Adrenal gland (tissue), 19 donors: ENCODE measurements at places on chromosomes 16 and 17. TPM values are rescaled to one million over a fixed set of nuclear protein-coding genes. Genes with fewer than 3 reads are reported as not detected.
A peak's percentile ranks its signal among the peaks of the same experiment; 100 is the strongest.

SHISA9 gene
- 0.09 TPM for total RNA-seq

MAP3K3 gene
- total RNA-seq: 36.9 TPM

CA5A gene
- total RNA-seq: not detected

SRL gene
- total RNA-seq: not detected

CLEC3A gene
- total RNA-seq: not detected

MPO gene
- total RNA-seq: 0.19 TPM

IRX5 gene
- total RNA-seq: 3.3 TPM

TMIGD1 gene
- not detected for total RNA-seq

KRTAP2-3 gene
- total RNA-seq: not detected

MYADML2 gene
- not detected for total RNA-seq

DNA sequence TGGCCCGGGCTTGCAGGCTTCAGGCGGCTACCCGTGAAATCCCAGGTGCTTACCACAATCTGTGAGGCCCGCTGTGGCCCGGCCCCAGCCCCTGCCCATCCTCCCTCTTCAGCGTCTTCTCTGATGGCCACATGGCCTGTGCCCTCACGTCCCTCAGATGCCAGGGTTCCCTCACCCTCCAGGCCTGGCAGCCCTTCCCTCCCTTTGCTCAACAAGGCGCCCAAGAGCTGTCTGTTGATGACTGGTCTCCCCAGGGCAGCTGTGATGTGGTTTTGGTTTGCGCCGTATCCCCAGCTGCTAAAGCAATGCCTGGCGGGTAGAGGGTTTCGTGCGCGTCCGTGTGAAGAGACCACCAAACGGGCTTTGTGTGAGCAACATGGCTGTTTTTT, 35.1 kb downstream of the PMM2 start:
- no peak for DNase-seq
- no peak overlapping the region for H3K27ac ChIP-seq
- no peak overlapping the region for H3K4me3 ChIP-seq
- no peaks in the 10 kb centered on the region for H3K27me3 ChIP-seq
- peaks cover 17% of the 10 kb centered on the region for H3K36me3 ChIP-seq

- DNase-seq: no peak
- H3K4me1 ChIP-seq: no peaks in the 10 kb centered on the region
- H3K36me3 ChIP-seq: peaks cover 47% of the 10 kb centered on the region
Measured at GRCh38 chr17:44402564-44403172, 13.2 kb upstream of the ITGA2B start.

DNA sequence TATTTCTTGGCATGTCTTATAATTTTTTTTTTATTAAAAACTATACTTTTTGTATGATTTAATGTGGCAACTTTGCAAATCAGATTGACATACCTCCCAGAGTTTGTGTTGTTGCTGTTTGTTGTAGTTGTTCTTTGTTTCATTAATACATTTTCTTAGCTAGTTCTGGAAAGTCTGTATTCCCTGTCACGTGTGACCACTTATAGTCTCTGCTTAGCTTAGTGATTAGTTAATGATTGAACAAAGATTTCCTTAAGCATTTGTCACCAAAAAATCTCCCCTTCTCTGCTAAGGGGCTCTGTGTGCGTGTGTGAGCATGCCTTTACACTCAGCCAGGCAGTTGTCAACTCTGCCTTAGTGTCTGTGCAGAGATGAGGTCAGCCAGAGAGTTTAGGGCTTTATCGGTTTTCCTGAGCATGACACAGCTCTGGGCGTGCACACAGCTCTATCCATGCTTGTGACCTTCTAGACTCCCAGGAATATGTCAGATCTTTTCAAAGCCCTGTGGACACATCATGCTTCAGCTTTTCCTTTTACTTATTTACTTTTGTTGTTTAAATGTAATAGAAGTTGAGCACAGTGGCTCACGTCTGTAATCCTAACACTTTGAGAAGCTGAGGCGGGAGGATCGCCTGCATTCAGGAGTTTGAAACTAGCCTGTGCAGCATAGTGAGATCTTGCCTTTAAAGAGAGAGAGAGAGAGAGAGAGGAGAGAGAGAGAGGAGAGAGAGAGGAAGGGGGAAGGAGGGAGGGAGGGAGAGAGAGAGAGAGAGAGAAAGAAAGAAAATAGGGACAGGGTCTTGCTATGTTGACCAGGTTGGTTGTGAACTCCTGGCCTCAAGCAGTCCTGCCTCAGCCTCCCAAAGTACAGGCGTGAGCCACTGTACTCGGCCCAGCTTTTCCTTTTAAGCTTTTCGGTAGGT, 21.9 kb downstream of the DNAI2 start:
- no peak overlapping the region for H3K27ac ChIP-seq
- H3K36me3 ChIP-seq: no peaks in the 10 kb centered on the region
- H3K4me1 ChIP-seq: peaks cover 4% of the 10 kb centered on the region
- H3K4me3 ChIP-seq: no peak overlapping the region
- H3K27me3 ChIP-seq: no peaks in the 10 kb centered on the region
- DNase-seq: peak; percentile 36

DNA sequence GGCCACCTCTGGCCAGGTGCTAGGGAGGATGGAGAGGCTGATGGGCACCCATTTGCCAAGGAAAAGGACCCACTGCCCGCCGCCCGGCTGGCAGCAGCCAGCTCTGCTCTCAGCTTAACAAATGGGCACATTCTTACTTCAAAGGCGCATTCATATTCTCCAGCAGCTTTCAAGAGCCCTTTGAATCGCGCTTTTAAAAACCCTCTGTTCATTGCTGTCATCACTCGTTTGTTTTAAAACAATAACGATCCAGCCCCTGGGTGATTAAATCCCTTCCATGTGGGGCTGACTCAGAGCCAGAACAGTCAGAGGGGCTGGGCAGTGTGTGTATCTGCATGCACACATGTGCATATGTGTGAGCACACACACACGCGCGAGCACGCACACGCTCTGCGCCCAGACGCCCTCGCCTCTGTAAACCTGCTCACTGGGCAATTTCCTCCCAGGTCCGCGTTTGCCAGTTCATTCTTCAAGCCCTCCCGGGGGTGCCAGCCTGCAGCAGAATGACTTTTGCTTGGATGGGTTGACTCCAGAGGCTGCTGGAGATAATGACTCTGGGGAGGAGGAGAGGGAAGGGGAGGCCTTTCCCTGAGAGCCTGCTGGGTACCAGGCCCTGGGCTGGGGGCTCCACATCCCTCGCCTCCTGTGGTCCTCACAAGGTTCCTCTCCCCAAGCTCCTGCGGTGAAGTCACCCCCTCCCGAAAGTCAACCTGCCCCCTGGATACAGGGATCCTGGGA, 133.1 kb downstream of the SDK2 start:
- H3K36me3 ChIP-seq: no peaks in the 10 kb centered on the region
- H3K27ac ChIP-seq: no peak overlapping the region
- no peak for DNase-seq
- H3K4me1 ChIP-seq: no peaks in the 10 kb centered on the region
- H3K4me3 ChIP-seq: no peak overlapping the region
- no peaks in the 10 kb centered on the region for H3K27me3 ChIP-seq

- H3K27ac ChIP-seq: no peak overlapping the region
- no peak overlapping the region for H3K4me3 ChIP-seq
- H3K27me3 ChIP-seq: no peaks in the 10 kb centered on the region
- no peaks in the 10 kb centered on the region for H3K4me1 ChIP-seq
- H3K36me3 ChIP-seq: no peaks in the 10 kb centered on the region
Measured at GRCh38 chr16:57406881-57407280, 2.3 kb downstream of the CCL17 start.

DNA sequence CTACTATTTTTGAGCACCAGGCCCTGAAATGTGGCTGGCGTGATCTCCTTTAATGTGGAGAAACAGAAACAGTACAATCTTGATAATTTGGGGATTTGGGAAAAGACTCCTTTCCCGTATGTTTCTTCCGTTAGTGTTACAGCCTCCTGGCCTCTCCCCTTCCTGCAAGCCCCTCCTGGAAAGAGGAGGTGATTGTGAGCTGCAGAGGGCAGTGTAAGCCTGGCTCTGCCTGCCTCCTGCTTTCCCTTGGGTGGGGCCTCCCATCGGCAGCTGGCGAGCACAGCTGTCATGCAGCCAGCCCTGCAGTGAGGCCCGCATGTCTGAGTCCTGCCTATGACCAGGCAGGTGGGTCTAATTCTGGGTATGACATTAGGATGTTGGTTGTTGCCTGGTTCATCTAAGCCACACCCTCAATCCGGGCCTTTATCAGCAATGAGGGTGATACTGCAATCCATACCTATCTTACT, 48.7 kb upstream of the WSB1 start:
- H3K4me3 ChIP-seq: no peak overlapping the region
- peak; percentile 89 for DNase-seq
- H3K27me3 ChIP-seq: no peaks in the 10 kb centered on the region
- H3K4me1 ChIP-seq: peaks cover 50% of the 10 kb centered on the region
- no peaks in the 10 kb centered on the region for H3K36me3 ChIP-seq

- H3K27me3 ChIP-seq: no peaks in the 10 kb centered on the region
- DNase-seq: no peak
- H3K36me3 ChIP-seq: peaks cover 35% of the 10 kb centered on the region
- H3K4me1 ChIP-seq: peaks cover 19% of the 10 kb centered on the region
- H3K27ac ChIP-seq: no peak overlapping the region
- no peak overlapping the region for H3K4me3 ChIP-seq
Measured at GRCh38 chr16:19512297-19512696, 9.6 kb downstream of the GDE1 start.

DNA sequence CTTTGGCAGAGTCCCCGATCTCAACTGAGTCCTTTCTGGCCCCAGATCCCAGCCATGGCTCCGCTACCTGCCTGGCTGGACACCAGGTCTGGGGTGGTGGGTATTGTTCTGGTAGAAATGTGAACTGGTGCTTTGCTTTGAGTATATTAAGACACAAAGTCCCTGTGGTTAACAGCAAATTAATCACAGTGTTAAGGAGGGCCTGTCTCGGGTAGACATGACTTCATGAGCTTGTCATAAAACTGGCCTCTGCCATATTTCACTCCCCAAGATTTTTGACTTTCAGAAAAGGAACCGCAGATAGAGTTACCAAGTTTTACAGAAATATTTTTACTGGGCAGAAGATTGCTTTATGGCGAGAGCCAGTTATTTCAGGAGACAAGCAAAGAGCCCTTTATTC, 19.5 kb downstream of the NKD1 start:
- H3K4me1 ChIP-seq: no peaks in the 10 kb centered on the region
- no peak for DNase-seq
- no peaks in the 10 kb centered on the region for H3K36me3 ChIP-seq

DNA sequence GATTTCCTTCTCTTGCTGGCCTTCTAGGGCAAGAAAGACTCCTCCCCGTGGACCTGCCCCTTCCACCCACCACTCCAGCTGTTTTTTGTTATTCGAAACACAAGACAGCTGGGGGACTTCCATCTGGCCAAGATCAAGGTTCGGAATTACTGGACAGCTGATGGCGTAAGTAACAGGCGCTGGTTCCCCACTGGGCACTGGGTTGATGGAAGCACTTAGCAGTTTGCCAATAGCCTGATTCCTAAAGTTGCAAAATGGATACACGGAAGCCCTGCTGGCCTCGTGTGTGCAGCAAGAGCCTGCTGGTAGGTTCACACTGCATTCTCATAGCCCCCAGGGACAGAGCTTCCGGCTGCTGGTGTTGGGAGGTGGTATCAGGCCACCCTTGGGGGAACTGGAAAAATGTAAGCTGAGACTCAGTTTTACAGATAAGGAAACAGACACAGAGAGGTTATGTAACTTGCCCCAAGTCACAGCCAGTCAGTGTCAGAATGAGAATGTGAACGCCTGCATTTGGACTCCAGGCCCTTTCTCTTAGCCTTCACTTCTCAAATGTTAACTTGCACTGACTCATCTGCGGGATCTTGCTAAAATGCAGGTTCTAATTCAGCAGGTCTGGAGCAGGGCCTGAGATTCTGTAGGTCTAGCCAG, 171.7 kb downstream of the KATNIP start:
- no peak overlapping the region for H3K4me3 ChIP-seq
- no peaks in the 10 kb centered on the region for H3K27me3 ChIP-seq
- no peaks in the 10 kb centered on the region for H3K4me1 ChIP-seq
- no peak overlapping the region for H3K27ac ChIP-seq
- DNase-seq: peak; percentile 25

DNA sequence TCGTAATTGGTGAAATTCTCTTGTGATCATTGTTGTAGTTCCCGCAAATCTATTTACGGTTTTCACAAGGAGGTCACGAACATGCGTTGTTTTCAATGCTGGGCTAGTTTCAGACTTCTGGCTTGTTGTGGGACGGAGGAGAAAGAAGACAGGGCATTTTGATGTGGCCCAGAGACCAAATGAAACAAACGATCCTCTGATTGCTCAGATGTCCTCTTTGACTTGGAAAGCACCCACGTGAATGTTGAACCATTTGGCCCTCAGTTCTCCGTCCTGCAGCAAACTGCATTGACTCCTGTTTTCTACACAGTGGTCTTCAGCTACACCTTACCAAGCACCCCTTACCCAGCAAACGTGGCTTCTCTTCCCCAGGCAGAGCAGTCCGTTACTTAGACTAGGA, 391.0 kb downstream of the WWOX start:
- H3K4me1 ChIP-seq: no peaks in the 10 kb centered on the region
- no peak overlapping the region for H3K27ac ChIP-seq
- no peak for DNase-seq
- no peak overlapping the region for H3K4me3 ChIP-seq
- H3K27me3 ChIP-seq: no peaks in the 10 kb centered on the region

- no peaks in the 10 kb centered on the region for H3K27me3 ChIP-seq
- no peak overlapping the region for H3K4me3 ChIP-seq
- H3K4me1 ChIP-seq: no peaks in the 10 kb centered on the region
- no peak overlapping the region for H3K27ac ChIP-seq
Measured at GRCh38 chr17:13646411-13646810, 44.7 kb upstream of the HS3ST3A1 start.

- H3K27me3 ChIP-seq: no peaks in the 10 kb centered on the region
- H3K4me3 ChIP-seq: no peak overlapping the region
- H3K36me3 ChIP-seq: peaks cover 11% of the 10 kb centered on the region
- H3K27ac ChIP-seq: no peak overlapping the region
- peaks cover 14% of the 10 kb centered on the region for H3K4me1 ChIP-seq
Measured at GRCh38 chr16:16015849-16016248, 66.4 kb downstream of the ABCC1 start.

GRCh38 chr16:648071-648780, 939 bp upstream of the WDR90 start:
- peak overlapping the region; percentile 68 for H3K27ac ChIP-seq
- H3K4me1 ChIP-seq: peaks cover 73% of the 10 kb centered on the region
- H3K27me3 ChIP-seq: no peaks in the 10 kb centered on the region
- H3K4me3 ChIP-seq: no peak overlapping the region
- no peaks in the 10 kb centered on the region for H3K36me3 ChIP-seq

- H3K4me3 ChIP-seq: no peak overlapping the region
- H3K27ac ChIP-seq: no peak overlapping the region
- no peaks in the 10 kb centered on the region for H3K36me3 ChIP-seq
- no peaks in the 10 kb centered on the region for H3K4me1 ChIP-seq
Measured at GRCh38 chr17:15220785-15221184, 44.3 kb downstream of the PMP22 start.

GRCh38 chr17:81898029-81898866, 3.8 kb upstream of the NPB start:
- H3K4me1 ChIP-seq: peaks cover 14% of the 10 kb centered on the region
- peaks cover 4% of the 10 kb centered on the region for H3K27me3 ChIP-seq
- H3K36me3 ChIP-seq: peaks cover 58% of the 10 kb centered on the region
- DNase-seq: no peak

- peaks cover 5% of the 10 kb centered on the region for H3K4me1 ChIP-seq
- no peaks in the 10 kb centered on the region for H3K36me3 ChIP-seq
- H3K4me3 ChIP-seq: no peak overlapping the region
- DNase-seq: no peak
- peaks cover 5% of the 10 kb centered on the region for H3K27me3 ChIP-seq
Measured at GRCh38 chr17:30230596-30231125, 4.8 kb downstream of the SLC6A4 start.
